ENCODE measurements at places on chromosomes 2 and 18. TPM values are rescaled to one million over a fixed set of nuclear protein-coding genes. Genes with fewer than 3 reads are reported as not detected.

DNA sequence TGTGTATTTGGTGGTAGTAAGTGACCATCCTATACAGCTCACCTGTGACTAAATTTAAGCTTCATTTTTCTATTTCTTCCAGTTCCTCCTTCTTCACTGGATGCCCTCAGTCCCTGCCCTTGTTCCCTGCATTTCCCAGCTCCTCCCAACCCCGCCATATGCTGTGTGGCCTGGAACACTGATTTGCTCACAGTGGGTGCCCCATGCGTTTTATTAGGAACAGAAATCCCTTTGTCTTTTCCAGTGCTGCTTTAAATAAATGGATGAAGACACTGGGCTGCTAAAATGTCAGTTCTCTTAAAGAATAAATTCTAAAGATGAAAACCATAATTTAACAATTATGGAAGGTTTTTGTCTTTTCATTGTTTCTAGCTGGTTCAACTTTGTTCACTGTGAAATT is 477.3 kb downstream of the DCDC2C start:
- no peak overlapping the region for H3K27ac ChIP-seq
- no peaks in the 10 kb centered on the region for H3K27me3 ChIP-seq
- H3K4me3 ChIP-seq, result no peak overlapping the region
- no peaks in the 10 kb centered on the region for H3K36me3 ChIP-seq
- H3K4me1 ChIP-seq, result no peaks in the 10 kb centered on the region

- H3K27me3 ChIP-seq, result no peaks in the 10 kb centered on the region
- no peak overlapping the region for H3K27ac ChIP-seq
- H3K4me1 ChIP-seq, result no peaks in the 10 kb centered on the region
- no peak for DNase-seq
- H3K36me3 ChIP-seq, result no peaks in the 10 kb centered on the region
- H3K4me3 ChIP-seq, result no peak overlapping the region
These were observed 1879.4 kb upstream of the PIK3C3 start for GRCh38 chr18:40075616-40076015.

- H3K27ac ChIP-seq, result no peak overlapping the region
- H3K4me1 ChIP-seq, result peaks cover 20% of the 10 kb centered on the region
- peaks cover 90% of the 10 kb centered on the region for H3K36me3 ChIP-seq
- no peak for DNase-seq
- no peaks in the 10 kb centered on the region for H3K27me3 ChIP-seq
These were observed 93.9 kb downstream of the DGKD start for GRCh38 chr2:233448220-233448559.

GRCh38 chr2:133633881-133634409 is 65.7 kb upstream of the NCKAP5 start:
- H3K36me3 ChIP-seq, result no peaks in the 10 kb centered on the region
- H3K4me3 ChIP-seq, result peak overlapping the region; percentile 29
- H3K27me3 ChIP-seq, result no peaks in the 10 kb centered on the region
- DNase-seq, result no peak

GRCh38 chr2:158725441-158725891 is 69.7 kb upstream of the DAPL1 start:
- no peaks in the 10 kb centered on the region for H3K36me3 ChIP-seq
- H3K4me3 ChIP-seq, result no peak overlapping the region
- DNase-seq, result no peak
- H3K4me1 ChIP-seq, result peaks cover 38% of the 10 kb centered on the region
- H3K27me3 ChIP-seq, result no peaks in the 10 kb centered on the region

GRCh38 chr18:12863687-12864216 is 20.3 kb downstream of the PTPN2 start:
- H3K27ac ChIP-seq, result no peak overlapping the region
- no peaks in the 10 kb centered on the region for H3K36me3 ChIP-seq
- no peak for DNase-seq
- H3K4me3 ChIP-seq, result no peak overlapping the region
- no peaks in the 10 kb centered on the region for H3K27me3 ChIP-seq

- H3K27me3 ChIP-seq, result no peaks in the 10 kb centered on the region
- H3K36me3 ChIP-seq, result no peaks in the 10 kb centered on the region
- no peak overlapping the region for H3K27ac ChIP-seq
- DNase-seq, result no peak
- H3K4me1 ChIP-seq, result no peaks in the 10 kb centered on the region
- H3K4me3 ChIP-seq, result no peak overlapping the region
These were observed 218.4 kb downstream of the ANAPC1 start for GRCh38 chr2:111665551-111666116.

DNA sequence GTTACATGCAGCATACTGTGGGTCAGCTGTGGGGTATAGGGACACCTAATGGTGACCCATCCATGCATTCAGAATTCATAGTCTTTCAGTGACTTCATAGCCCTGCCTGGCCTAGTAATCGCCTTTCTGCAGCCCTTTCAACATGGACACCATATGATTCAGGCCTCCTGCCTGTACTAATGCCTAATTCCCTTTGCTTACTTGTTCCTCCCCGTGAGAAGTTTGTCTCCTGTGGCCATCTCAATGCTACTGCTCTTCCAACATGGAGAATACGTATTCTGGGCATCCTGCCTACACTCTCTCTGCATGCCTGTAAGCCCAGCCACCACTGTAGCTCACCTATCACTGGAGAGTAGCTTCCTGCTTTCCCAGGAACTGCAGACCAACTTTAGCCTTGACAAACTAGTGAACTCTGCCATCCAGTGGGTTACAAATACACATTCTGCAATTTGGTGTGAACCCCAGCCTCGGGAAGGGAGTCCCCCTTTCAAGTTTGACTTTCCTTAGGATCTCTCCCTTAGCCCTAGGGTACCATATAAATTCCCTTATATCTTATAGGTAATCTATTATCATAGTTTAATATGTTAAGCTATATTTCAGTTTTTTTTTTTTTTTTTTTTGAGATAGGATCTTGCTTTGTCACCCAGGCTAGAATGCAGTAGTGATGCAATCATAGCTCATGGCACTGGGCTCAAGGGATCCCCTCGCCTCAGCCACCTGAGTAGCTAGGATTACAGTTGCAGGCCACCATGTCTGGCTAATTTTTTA is 22.3 kb downstream of the M1AP start:
- H3K27ac ChIP-seq, result no peak overlapping the region
- no peak for DNase-seq
- H3K36me3 ChIP-seq, result no peaks in the 10 kb centered on the region
- H3K4me3 ChIP-seq, result no peak overlapping the region
- no peaks in the 10 kb centered on the region for H3K4me1 ChIP-seq

GRCh38 chr2:201697899-201698298 is 545 bp downstream of the MPP4 start:
- no peaks in the 10 kb centered on the region for H3K4me1 ChIP-seq
- H3K36me3 ChIP-seq, result peaks cover 25% of the 10 kb centered on the region
- no peak for DNase-seq
- no peak overlapping the region for H3K4me3 ChIP-seq
- no peak overlapping the region for H3K27ac ChIP-seq

DNA sequence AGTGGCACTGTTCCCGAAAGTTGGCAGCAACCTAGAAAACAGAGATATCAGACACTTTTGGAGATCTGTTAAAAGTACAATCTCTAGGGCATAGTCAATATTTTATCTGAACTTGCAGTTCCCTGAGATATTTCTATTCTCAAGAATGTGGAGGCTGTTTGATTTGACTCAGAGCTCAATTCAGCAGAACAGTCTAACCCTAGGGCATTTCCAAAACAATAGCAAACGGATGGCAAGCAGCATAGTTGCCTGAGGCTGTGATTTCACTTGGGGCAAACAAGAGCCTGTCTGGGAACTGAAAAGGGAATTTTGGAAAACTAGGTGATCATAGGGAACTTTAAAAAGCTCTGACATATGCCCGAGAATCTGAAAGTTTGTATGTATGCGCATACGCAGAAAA is 772.8 kb upstream of the LRRTM1 start:
- DNase-seq, result no peak
- H3K27me3 ChIP-seq, result no peaks in the 10 kb centered on the region
- no peaks in the 10 kb centered on the region for H3K4me1 ChIP-seq
- H3K36me3 ChIP-seq, result no peaks in the 10 kb centered on the region
- no peak overlapping the region for H3K27ac ChIP-seq

GRCh38 chr2:147485210-147485851 is 359.5 kb upstream of the ACVR2A start:
- H3K4me3 ChIP-seq, result no peak overlapping the region
- no peak overlapping the region for H3K27ac ChIP-seq
- no peaks in the 10 kb centered on the region for H3K27me3 ChIP-seq
- no peaks in the 10 kb centered on the region for H3K36me3 ChIP-seq
- H3K4me1 ChIP-seq, result no peaks in the 10 kb centered on the region

DNA sequence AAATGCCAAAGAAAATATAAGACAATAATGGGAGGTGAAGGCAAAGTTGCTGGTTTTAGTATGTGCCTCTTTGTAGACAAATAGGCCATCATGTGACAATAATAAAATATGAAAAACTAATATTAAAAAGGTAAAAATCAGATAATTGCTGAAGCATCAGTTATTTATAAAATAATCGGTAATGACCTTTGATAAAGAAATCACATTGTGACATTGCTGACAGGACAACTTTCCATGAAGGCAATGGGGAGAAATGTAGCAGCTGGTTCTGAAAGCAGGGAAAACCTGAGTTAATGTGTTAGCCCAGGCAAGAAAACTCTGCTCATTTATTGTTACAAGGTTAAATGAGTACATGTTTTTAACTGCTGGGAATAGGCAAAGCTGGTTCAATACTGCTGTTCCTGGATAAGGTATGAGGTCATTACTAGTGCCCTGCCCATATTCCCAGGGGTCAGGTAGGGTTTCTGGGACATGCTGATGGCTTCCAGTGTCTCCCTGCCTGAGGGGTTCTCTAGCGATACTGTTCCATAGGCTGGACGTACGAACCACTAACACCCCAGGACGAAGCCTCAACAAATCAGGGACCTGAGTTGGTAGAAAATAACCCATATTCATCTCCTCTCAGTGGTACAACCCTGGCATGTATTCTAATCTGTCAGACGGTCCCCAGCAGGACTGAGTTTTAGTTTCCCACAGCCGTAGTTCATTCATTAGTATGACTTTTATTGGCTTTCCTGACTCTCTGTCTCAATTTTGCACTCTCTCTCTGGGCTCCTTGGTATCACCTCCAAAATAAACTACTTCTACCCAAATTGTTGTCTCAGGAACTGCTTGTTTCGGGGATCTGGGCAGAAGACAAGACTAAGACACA is 355.9 kb downstream of the TXNL1 start:
- no peak overlapping the region for H3K4me3 ChIP-seq
- no peaks in the 10 kb centered on the region for H3K36me3 ChIP-seq
- H3K27ac ChIP-seq, result no peak overlapping the region
- no peaks in the 10 kb centered on the region for H3K27me3 ChIP-seq
- no peak for DNase-seq
- no peaks in the 10 kb centered on the region for H3K4me1 ChIP-seq

MYL1 gene
- total RNA-seq, result not detected

DSG1 gene
- 4.7 TPM for total RNA-seq

NEURL3 gene
- total RNA-seq, result not detected

ABCG5 gene
- not detected for total RNA-seq

SOX11 gene
- 0.11 TPM for total RNA-seq

PAIP2B gene
- total RNA-seq, result 21.3 TPM

ERBB4 gene
- 22.4 TPM for total RNA-seq

ASNSD1 gene
- total RNA-seq, result 36.7 TPM

MXD1 gene
- 4.7 TPM for total RNA-seq

HJURP gene
- 0.37 TPM for total RNA-seq

Data from right atrium auricular region (tissue), 2 donors.